ENCODE measurements at places on chromosomes 5 and 9.

DNA sequence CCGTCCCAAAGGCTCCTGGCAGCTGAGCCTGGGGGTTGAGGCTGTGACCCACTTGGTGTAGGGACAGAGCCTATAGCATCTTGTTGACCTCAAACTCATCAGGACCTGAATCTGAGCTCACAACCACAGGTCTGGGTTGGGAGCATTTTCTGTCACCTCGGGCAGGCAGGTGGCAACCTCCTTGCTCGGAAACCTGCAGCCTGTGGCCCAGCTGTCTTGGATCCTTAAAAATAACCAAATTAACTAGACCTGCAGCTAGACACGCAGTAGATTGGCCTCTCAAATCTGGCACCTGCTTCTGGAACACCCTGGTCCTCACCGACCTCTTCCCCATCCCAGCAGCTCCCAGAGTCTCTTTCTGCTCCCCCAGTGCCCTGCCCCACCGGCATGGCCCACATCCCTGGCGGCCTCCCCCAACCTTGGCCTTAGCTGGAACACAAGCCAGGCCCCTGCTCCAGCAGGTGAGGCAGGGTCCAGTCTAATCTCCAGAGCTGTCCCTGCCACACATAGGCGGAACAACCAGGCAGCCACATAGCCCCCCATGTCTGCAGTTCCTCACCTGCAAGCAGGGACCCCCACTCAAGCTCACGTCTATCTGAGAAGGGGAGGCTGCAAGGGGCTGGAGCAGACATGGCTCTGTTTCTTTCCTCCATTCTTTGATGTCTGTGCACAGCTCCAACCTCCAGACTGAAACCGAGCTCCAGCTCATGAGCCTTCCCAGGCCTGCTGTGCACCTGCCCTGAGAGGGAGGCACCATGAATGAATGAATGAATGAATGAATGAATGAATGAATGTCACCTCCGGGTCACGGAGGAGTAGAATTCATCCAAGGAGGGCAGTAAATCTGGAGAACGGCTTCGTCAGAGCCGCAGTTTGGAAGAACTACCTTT is 28.3 kb downstream of the PAEP start:
- no peak for DNase-seq

GRCh38 chr5:138037907-138038633 is 5.2 kb upstream of the FAM13B start:
- DNase-seq, result no peak

DNA sequence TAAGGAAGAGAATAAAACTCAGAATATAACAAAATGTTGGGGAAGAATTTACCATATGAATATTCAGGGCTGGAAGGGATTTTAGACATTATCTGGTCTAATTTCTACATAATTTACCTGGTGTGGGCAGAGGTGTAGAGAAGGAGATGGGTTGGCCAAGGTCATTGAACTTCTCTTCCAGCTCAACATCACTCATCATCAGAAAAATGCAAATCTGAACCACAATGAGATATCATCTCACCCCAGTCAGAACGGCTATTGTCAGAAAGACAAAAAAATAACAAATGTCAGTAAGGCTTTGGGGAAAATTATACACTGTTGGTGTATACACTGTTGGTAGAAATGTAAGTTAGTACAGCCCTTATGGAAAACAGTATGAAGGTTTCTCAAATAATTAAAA is 121.7 kb downstream of the PTTG1 start:
- DNase-seq, result peak; percentile 12

DNA sequence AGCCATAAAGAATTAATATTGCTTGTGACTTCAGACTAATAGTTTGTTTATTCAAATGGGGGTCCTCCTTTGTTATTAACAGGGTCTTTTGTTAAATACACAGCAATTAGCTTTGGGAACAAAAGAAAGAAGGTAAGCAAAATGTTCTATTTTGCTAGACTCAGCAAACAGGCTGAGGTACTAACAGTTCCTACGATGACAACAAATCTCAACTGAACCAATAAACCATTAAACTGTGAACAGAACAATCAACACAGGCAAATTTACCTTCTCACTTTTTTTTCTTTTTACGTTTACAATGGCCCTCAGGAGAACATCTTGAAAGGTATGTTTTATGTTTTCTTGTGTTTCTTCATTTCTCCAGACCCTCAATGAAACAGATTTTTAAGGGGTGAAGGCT is 207.2 kb downstream of the NFIB start:
- DNase-seq, result no peak

GRCh38 chr5:71734141-71734540 is 15.1 kb downstream of the CARTPT start:
- no peak for DNase-seq

DNA sequence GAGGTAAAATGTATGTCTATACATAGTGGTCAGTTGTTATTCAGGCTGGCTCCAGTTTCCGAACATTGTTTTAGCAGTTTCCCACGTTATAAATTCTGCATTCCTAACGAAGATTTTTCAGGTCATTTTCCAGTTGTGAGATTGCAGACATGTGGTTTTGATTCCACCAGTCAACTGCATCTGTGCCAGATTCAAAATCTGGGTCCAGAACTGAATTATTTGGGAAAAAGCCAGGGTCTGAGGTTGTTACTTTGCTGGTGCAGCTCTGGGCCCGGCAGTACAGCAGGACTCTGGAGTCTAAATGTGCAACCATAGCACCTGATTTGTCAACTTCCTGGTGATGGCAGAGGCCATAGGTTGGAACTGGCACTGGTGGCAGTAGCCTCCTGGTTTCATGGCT is 105.7 kb upstream of the MEGF10 start:
- DNase-seq, result no peak

DNA sequence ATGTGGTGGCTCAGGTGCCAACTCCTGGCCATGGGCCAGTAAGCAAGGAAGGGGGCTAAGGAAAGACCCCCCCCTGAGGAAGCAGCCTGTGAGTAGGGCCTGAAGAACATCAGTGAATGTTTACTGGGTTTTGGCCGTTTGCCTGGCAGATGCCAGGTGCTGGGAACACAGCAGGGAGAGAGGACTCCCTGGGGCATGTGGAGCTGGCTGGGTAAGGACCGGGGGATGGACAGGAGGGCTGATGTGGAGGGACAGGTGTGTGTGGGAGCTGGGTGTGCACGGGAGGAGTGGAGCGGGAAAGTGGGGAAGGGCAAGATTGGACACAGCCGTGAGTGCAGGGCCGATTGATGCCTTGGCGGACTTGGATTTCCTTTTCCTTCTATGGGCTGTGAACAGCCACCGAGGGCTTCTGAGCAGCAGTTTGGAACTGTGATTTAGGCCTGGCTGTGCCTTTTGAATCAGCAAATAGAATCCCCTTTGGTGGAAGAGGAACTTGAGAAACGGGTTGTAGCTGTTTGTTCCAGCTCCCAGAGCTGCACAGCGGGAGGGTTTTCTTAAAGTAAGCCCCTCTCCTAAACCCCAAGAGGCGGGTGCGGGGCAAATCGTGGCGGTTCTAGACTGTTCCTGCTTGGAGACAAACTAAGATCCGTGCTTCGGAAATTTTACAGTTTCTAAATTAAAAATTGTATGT is 3.1 kb downstream of the HMCN2 start:
- DNase-seq, result no peak

DNA sequence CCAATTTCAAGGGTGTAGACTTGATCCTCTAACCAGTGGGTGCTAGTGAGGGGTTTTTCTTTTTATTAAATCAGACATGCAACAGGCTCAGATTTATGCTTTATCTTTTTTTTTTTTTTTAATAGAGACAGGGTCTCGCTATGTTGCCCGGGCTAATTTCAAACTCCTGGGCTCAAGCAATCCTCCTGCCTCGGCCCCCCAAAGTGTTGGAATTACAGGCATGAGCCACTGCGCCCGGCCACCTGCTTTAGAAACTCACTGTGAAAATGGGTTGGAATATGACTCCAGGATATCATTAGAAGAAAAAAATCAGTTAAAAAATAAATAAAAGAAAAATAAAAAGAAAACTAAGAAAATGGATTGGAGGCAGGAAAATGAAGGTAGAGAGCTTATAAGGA is 50.7 kb downstream of the STOM start:
- no peak for DNase-seq

DNA sequence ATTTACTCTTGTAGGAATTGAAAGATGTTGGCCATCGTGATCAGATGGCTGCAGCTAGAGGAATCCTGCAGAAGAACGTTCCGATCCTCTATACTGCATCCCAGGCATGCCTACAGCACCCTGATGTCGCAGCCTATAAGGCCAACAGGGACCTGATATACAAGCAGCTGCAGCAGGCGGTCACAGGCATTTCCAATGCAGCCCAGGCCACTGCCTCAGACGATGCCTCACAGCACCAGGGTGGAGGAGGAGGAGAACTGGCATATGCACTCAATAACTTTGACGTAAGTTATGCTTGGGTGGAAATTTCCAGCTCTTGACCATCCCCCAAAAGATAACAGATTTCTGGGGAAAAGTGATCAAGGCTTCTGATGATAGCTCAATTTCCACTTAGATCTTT is 50.6 kb downstream of the LRRTM2 start:
- DNase-seq, result no peak

GRCh38 chr5:89946916-89947315 is 462.6 kb downstream of the CETN3 start:
- DNase-seq, result no peak

GRCh38 chr5:45038366-45038987 is 229.7 kb downstream of the MRPS30 start:
- peak; percentile 5 for DNase-seq

Data from fibroblast of skin of right biceps (primary cell).